ENCODE measurements at places on chromosomes 16 and 17.

- no peak for DNase-seq
Measured at GRCh38 chr17:80751070-80751945, 206.7 kb downstream of the RPTOR start.

DNA sequence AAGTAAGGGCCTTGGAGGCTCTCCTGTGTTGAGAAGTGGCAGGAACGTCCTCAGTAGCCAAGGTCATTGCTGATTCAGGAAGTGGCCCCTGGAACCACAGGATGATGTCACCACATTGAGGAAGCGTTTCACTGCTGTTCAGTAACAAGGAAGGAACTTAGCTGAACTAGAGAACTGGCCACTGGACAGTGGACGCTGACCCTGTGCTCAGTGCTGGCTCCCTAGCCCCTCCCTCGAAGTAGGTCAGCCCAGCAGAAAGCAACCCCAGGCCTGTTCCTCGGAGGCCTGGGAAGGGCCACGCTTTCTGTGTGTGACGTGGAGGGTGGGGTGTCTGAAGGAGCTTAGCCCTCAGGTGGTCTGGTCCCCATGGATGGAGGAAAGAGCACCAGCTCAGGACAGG lies 58.3 kb downstream of the B9D1 start:
- DNase-seq, result no peak

DNA sequence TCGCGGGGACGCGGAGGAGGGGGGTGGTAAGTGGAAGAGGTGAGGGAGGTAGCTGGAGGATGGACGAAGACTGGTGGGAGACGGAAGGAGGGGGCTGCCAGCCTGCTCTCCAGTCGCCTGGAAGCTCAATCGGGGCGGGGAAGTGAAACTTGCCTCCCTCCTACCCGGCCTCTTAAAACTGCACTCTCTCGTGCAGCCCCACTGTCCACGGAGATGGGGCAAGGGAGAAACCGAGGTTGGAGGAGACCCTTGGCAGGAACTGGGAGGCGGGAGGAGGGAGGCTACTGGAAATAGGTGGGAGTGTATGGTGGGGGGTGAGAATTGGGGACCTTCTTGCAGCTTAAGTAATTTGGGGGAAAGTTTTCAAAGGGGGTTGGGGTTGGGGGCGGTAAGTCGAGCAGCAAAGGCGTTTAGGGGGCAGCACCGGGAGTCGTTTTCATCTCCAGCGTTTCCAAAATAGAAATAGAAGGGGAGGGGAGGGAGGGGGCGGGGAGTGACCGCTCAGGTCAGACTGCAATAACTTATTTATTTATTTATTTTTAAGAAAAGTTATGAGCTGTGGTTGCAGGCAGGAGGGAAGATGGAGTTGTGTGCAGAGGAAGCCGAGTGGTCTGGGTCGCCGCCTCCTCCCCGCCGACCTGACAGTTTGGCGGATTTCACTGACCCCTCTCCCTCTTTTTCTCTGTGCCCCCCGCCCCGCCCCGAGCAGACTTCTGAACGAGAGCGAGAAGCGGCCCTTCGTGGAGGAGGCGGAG lies 1.4 kb downstream of the SOX9 start:
- no peak for DNase-seq

- peak; percentile 80 for DNase-seq
Measured at GRCh38 chr17:4565209-4566141, 5.1 kb upstream of the GGT6 start.

DNA sequence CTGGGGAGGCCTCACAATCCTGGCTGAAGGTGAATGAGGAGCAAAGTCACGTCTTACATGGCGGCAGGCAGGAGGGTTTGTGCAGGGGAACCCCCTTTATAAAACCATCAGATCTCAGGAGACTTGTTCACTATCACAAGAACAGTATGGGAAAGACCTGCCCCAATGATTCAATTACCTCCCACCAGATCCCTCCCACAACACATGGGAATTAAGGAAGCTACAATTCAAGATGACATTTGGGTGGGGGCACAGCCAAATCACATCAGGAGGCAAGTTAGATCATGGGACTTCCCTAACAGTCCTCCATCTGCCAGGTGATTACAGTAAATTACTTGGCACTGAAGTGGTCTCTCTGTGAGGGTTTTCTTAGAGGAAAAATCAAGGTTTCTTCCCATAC lies 5.3 kb downstream of the TMEM114 start:
- DNase-seq, result no peak
